ENCODE measurements at places on chromosomes 2 and 18.

GRCh38 chr2:86022661-86023365, 82.9 kb downstream of the POLR1A start:
- DNase-seq: no peak

GRCh38 chr2:17958466-17959092, 80.1 kb downstream of the KCNS3 start:
- no peak for DNase-seq

- DNase-seq: no peak
Measured at GRCh38 chr2:40639320-40639719, 187.4 kb upstream of the SLC8A1 start.

DNA sequence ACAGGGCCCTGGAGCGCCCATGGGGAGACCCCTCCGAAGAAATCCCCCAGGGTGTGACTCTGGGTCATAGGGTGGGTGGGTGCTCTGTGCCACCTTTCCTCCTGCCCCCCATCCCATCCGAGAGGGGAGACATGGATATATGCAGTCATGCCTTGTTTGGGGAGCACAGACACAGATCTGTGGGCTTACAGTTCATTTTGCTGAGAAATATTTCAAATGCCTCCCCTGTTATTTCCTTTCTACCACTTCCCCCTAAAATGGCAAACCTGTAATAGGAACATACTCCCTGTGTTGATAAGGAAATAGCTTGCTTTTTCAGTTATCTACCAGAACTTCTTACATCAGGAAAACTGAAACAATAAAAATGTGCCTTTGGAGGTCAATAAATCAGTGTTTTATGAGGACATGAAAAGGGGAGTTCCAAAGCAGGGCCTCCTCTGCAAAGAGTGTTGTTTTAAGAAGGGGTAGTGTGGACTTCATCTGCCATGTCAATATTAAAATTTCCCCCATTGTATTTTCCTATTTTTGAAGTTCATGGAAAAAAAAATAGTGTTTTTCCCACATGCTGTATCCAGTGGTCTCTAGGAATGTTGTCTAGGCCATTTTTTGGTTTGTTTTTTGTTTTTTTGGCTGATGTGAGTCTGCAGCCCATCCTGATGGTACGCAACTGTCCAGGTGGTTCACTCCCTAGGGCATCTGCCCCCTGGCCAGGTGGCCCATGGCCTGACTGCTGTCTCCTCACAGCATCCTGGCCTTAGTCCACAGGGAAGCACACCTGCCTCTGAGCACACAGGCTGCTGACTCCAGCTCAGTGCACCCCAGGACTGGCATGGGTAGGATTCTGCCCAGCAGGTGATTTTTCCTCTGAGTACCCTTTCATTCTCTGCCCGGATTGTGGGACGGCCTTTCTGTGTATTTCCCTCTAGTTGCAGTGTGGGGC, 3.7 kb downstream of the TNFRSF11A start:
- DNase-seq: no peak
